ENCODE measurements at places on chromosomes 12 and 14.

DNA sequence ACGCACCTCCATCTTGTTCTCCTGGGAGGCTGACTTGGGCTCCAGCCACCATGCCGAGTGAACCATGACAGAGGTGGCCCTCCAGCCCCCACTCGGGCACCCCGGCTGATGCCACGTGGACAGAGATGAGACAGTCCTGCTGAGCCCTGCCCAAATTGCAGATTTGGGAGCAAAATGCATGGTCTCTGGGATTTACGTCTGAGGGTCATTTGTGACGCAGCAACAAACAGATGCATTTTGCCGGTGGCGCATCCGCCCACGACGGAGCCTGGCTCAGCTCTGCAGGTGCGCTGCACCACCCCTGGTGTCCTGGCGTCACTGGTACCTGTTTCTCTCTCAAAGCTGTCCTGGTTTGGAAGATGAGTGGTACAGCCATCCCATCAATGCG, 31.1 kb upstream of the INF2 start:
- no peak for DNase-seq

DNA sequence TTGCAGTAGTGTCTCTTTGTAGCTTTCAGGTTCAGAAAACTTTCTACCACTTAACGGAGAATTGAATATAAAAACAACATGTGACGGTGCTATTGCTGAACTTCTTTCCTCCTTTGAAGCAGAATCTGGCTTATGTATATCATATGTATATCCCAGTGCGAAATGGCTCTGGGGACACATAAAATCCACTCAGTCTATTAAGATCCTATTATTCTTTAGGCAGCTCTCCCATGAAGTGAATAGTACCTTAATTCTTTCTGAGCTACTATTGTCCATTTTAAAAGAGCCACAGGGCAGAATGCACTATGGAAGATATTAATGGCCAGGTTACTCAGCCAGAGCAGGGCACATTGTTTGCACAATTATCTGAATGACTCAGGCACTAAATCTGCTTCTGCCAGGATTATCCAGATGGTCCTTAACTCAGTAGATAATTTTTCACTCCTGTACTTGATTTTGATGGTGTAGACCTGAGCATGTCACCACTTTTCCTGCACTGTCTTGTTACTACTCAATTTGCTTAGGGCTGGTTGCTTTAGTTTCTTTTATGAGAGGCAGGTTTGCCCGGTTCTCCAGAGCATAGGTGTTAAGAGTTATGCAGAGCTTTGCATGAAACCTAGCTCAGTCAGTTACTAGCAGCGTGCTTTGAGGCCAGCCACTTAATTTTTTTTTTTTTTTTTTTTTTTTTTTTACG, 5.5 kb downstream of the CNTN1 start:
- DNase-seq, result no peak

DNA sequence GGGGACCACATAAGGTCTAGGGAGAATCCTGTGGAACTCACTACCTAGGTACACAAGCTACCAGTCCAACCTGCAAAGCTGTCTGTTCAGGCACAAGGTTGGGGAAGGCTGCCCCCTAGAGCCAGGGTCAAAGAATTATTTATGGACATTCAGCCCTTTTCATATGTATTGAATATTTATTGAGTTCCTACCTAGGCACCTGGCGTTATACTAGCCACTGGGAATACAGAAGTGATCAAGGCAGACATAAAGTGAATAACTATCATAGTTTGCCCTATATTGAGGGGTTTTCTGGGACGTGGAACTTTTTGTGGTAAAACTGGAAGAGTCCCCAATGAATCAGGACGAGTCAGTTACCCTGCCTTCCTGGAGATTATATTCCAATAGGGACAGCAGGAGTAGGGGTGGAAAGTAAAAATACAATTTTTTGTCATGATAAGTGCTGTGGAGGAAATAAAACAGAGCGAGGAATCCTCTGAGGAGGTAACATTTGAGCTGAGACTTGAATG, 5.8 kb upstream of the SLC48A1 start:
- peak; percentile 80 for DNase-seq

- DNase-seq, result no peak
These were observed 82.3 kb upstream of the PTGDR start for GRCh38 chr14:52185178-52185577.

- no peak for DNase-seq
These were observed 276.5 kb downstream of the TMEM132C start for GRCh38 chr12:128543460-128543859.

- no peak for DNase-seq
These were observed 4.5 kb downstream of the CNOT2 start for GRCh38 chr12:70247653-70248199.

- no peak for DNase-seq
These were observed 185.1 kb downstream of the ETNK1 start for GRCh38 chr12:22810036-22810435.

GRCh38 chr12:27221625-27222387, 22.3 kb upstream of the STK38L start:
- peak; percentile 61 for DNase-seq

GRCh38 chr14:97180304-97181200, 383.4 kb downstream of the VRK1 start:
- DNase-seq, result peak; percentile 47

DNA sequence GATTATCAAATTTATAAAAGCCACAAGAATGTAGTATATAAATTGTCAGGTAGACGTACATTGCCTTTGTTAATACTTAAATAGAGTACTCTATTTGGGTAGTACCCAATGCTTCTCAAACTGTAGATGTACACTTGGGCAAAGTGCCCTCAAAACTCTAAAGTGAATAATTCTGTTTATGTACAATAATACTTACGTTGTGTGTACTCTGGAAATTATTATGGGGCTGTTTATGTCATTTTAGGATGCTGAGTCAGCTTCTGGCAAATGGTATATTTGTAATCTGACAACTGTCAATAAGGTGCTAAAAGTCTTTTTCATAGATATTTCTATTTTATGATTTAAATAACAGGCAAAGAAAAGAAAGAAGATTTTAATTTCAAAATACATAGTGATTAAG, 102.4 kb downstream of the CCDC91 start:
- no peak for DNase-seq

DNA sequence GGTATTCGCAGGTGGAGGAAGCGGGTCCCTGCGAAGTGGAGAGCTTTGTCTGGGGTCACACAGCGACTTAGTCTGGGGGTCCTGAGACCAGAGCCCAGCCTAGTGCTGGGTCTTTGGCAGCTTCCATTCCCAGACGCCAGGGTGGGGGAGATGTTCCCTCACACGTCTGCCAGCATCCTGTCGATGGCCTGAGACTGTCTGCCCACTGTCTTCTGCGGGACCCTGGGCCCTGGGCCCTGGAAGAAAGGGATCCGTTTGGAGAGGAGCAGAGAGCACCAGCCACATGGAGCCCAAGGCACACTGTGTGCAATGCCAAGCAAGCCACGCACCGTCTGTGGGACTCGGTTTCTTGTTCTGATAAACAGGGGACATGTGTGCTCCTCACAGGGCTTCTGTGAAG, 197.2 kb downstream of the KIF26A start:
- DNase-seq, result no peak

GRCh38 chr14:33564774-33565630, 385.9 kb downstream of the EGLN3 start:
- peak; percentile 23 for DNase-seq

DNA sequence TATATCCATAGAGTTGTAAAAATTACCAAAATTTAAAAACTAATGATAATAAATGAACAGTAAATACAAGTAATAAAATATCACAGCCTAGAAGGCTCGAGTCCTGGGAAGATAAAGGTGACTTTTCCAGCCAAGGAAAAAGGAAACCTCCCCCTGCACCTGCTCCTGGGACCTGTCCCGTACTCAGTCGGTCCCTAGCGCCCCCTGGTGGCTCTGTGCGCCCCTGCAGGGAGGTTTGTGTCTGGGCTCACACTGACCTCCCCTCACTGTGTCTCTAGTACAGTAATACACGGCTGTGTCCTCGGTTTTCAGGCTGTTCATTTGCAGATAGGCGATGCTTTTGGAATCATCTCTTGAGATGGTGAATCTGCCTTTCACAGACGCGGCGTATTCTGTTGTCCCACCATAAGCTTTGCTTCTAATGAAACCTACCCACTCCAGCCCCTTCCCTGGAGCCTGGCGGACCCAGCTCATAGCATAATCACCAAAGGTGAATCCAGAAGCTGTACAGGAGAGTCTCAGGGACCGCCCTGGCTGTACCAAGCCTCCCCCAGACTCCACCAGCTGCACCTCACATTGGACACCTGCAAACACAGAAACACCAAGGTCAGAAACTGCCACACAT, 1030.4 kb downstream of the TMEM121 start:
- DNase-seq, result peak; percentile 87

DNA sequence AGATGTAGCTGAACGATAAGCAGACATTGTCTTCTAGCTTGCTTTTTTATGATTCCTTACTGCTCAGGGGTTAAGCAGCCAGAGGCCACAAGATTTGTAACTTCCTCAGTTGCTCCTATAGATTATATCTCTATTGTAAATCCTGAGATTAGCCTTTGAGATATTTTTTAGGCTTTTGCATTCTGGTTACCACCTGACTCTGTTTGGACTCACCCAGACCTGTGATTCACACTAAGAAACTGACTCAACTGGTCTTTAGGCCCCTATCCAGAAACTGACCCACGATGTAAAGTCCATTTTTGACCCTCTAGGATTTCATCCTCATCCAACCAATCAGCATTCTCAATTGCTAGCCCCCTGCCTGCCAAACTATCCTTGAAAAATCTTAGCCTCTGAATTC, 194.4 kb downstream of the RASSF9 start:
- DNase-seq, result no peak

DNA sequence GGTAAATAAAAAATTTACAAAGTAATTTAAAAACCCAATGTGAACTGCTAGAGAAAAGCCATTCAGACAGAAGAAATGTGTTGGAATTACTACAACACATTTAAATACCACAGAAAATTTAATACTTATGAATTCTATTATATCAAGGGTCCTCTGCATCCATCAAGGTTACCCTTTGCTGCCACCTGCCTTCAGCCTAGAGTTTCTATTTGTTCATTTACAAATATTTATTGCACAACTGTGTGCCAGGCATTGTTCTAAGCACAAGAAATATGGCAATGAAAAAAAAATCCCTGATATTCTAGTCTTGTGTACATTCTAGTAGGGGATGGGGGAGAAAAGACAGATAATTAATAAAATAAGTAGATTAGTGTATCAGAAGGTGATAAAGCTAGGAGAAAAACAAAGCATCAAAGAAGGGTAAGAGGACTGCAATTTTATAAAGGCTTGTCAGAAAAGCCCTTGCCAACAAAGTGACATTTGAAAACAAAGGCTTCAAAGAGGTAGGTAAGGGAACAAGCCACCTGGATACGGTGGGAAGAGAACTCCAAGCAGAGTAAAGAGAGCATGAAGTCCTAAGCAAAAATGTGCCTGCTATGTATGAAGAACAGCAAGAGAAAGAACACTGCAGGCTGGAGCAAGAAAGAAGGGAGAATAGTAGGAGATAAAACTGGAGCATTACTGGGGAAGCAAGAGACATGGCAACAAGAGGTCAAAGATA, 59.1 kb upstream of the SLC6A13 start:
- DNase-seq, result peak; percentile 9

GRCh38 chr12:110775997-110776396, 33.3 kb upstream of the PPP1CC start:
- DNase-seq, result no peak

DNA sequence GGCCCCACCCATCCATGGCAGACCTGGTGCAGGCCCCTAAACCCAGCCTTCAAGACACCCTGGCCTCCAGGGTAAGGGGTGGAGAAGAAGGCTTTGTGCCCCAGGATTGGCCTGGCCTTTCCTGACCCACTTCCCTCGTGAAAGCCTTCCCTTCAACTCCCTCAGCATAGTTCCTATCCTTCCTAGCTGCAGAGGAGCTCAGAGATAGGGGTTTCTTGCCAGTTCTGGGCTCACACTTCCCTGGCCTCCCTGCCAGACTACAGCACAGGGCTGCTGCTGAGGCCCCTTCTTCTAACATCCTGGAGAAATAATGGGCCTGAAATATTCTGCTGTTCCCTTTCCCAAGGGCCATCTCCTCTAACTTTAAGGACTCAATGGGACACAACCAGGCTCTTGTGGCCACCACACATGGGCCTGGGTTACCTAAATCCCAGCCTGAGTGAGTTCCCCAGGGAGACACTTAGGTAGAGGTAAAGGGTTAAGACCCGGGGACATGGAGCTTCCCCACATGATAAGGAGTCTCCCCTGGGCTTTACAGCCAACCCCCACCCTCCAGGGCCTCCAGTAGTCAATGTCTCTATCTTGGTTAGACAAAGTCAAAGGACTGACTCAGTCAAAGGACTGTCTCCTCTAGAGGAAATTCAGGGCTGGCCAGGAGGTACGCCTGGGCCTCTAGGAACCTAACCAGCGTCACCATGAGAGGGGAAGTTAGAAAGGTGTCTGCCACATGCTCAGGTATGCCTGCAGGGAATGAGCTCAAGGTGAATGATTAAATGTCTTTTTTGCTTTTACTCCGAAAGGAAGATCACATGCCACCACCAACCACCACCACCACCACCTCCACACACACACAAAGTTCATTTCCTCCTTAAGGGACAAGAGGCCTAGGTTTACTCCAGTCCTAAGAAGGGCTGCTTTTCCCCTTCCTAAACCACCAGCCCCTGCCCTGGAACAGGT, 7.1 kb downstream of the ZFP36L1 start:
- peak; percentile 41 for DNase-seq

Data from activated CD4-positive, alpha-beta T cell treated with anti-CD3 and anti-CD28 coated beads, Interleukin-2, Interleukin-6, amounts not matched to agents 100 ng/mL and 50 ng/mL, durations not matched to agents 16 hours and 8 hours (primary cell).